Naive thymus-derived CD8-positive, alpha-beta T cell (primary cell): ENCODE measurements at places on chromosomes 4 and X. TPM values are rescaled to one million over a fixed set of nuclear protein-coding genes. Genes with fewer than 3 reads are reported as not detected.

The TRIML1 gene
- total RNA-seq, result not detected

The BBS12 gene
- 2.4 TPM for total RNA-seq

The FREM3 gene
- total RNA-seq, result not detected

The CXCL1 gene
- not detected for total RNA-seq

The ZNF718 gene
- 23.3 TPM for total RNA-seq

The ITIH6 gene
- not detected for total RNA-seq
